ENCODE measurements at places on chromosomes 16 and 17. TPM values are rescaled to one million over a fixed set of nuclear protein-coding genes. Genes with fewer than 3 reads are reported as not detected.
A peak's percentile ranks its signal among the peaks of the same experiment; 100 is the strongest.

REXO5 gene
- 20.4 TPM for total RNA-seq

POLR3K gene
- 31.9 TPM for total RNA-seq

GRCh38 chr17:47275245-47275984, 21.8 kb downstream of the ITGB3 start:
- no peak overlapping the region for H3K4me3 ChIP-seq
- peaks cover 2% of the 10 kb centered on the region for H3K27me3 ChIP-seq
- DNase-seq: no peak
- no peak overlapping the region for H3K27ac ChIP-seq
- no peaks in the 10 kb centered on the region for H3K4me1 ChIP-seq
- no peaks in the 10 kb centered on the region for H3K36me3 ChIP-seq

OR3A3 gene
- not detected for total RNA-seq

CCL1 gene
- not detected for total RNA-seq

- H3K4me3 ChIP-seq: no peak overlapping the region
- DNase-seq: no peak
- H3K27me3 ChIP-seq: peaks cover 6% of the 10 kb centered on the region
- H3K27ac ChIP-seq: no peak overlapping the region
- no peaks in the 10 kb centered on the region for H3K4me1 ChIP-seq
Observed at GRCh38 chr17:81529437-81529803, 1.2 kb downstream of the FSCN2 start.

CNTNAP1 gene
- total RNA-seq: 1.4 TPM

DNA sequence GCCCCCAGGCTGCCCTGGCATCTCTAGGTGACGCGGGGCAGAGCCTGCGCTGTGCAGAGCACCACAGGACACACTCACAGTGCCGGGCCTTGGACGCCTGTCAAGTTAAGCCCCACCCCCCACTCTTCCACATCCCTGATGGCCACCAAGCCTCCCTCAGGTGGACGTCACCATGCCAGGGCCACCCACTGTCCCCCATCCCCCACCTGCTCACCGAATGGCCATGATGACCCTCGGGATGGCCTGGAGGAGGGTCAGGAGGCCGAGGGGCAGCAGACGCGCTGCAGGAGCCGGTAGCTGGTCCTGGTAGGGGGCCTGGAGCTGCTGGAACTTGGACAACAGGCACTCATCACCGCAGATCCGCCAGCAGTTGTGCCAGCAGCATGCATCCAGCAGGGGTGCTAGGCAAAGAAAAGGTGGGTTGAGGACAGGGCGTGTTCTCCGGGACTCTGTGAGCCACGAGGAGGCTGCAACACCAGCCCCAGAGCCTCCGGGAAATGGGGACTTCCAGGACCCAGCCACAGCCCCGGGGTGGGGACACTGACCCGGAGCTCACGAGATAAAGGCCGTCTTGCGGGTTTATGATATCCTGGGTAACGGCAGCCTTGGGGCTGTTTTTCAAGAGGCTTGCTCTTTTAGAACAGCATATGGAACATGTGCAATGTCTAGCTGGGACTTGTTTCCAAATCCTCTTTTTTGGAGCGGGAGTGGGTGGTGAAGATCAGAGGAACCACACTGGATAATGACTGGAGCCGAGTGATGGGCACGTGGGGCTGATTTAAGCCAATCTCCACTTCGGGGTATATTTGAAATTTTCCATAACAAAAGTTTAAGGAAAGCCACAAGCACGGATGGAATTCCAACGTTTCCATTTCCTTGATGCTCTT, 11.4 kb downstream of the C16orf95 start:
- H3K27me3 ChIP-seq: no peaks in the 10 kb centered on the region
- peaks cover 14% of the 10 kb centered on the region for H3K4me1 ChIP-seq
- H3K4me3 ChIP-seq: no peak overlapping the region
- H3K36me3 ChIP-seq: peaks cover 11% of the 10 kb centered on the region
- DNase-seq: no peak

TRAF4 gene
- 96.5 TPM for total RNA-seq

SLC5A11 gene
- not detected for total RNA-seq

CD300LB gene
- total RNA-seq: not detected

GRCh38 chr17:32349503-32349853, 479 bp upstream of the ZNF207 start:
- H3K4me1 ChIP-seq: peaks cover 22% of the 10 kb centered on the region
- no peaks in the 10 kb centered on the region for H3K27me3 ChIP-seq
- peaks cover 46% of the 10 kb centered on the region for H3K36me3 ChIP-seq
- H3K4me3 ChIP-seq: peak overlapping the region; percentile 99

DNA sequence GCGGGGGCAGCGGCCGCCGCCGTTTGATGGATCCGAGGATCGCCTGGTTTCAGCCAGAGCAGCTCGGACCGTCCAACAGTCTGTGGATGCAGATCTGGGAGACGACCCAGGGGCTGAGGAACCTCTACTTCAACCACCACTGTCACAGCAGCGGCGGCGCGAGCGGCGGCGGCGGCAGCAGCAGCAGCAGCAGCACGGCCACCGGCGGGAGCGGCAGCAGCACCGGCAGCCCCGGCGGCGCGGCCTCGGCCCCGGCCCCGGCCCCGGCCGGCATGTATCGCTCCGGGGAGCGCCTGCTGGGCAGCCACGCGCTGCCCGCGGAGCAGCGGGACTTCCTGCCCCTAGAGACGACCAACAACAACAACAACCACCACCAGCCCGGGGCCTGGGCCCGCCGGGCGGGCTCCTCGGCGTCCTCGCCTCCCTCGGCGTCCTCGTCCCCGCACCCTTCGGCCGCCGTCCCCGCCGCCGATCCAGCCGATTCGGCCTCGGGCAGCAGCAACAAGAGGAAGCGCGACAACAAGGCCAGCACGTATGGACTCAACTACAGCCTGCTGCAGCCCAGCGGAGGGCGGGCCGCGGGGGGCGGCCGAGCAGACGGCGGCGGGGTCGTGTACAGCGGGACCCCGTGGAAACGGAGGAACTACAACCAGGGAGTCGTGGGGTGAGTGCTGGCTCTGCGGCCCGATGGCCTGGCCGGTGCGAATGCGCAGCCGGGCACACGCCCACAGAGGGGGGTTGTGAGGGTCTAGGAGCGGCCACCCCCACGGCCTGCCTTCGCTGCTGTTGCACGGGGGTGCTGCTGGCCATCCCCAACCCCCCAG, 702 bp downstream of the TENT4B start:
- peak overlapping the region; percentile 84 for H3K27ac ChIP-seq
- peak overlapping the region; percentile 79 for H3K4me3 ChIP-seq
- H3K4me1 ChIP-seq: peaks cover 46% of the 10 kb centered on the region
- peaks cover 13% of the 10 kb centered on the region for H3K36me3 ChIP-seq

DNA sequence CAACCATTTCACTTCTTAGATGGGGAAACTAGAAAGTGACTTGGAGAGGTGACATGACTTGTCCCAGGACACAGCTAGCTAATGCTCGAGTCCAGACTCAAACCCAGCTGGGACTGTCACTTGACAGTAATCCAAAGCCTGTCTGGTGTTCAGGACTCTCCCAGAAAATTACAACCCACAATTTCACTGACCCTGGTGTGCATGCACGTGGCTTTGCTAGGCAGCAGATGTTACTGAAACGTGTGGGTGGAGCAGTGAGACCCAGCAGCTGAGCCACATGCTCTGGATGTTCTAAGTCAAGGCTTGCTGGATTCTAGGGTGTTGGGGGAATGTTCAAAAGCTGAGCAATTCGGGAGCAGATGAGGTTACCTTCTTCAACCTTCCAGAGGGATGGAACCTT, 364.6 kb downstream of the GRIN2A start:
- H3K36me3 ChIP-seq: no peaks in the 10 kb centered on the region
- H3K4me3 ChIP-seq: no peak overlapping the region
- no peaks in the 10 kb centered on the region for H3K4me1 ChIP-seq
- peaks cover 8% of the 10 kb centered on the region for H3K27me3 ChIP-seq

C17orf113 gene
- 0.32 TPM for total RNA-seq

DNA sequence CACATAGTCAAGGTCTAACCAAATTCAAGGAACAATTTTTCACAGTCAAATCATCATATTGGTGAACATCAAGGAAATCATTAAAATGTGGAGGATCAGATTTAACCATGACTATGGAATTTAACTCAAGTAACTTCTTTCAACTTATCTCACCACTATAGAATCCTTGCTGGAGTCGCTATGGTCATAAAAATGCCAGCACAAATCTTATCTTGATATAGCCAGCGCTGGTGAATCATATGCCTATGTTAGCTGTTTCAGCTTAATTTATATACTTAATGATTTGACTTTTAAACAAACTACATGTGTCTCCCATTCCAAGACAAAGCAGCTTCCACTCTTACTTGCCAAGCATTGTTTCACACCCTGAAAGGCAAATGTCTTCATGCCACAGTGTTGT, 416.4 kb downstream of the CDH11 start:
- no peaks in the 10 kb centered on the region for H3K27me3 ChIP-seq
- no peak for DNase-seq
- H3K4me3 ChIP-seq: no peak overlapping the region

ITGB4 gene
- total RNA-seq: 0.62 TPM

- no peaks in the 10 kb centered on the region for H3K27me3 ChIP-seq
- no peak for DNase-seq
- H3K36me3 ChIP-seq: peaks cover 6% of the 10 kb centered on the region
- H3K27ac ChIP-seq: no peak overlapping the region
Observed at GRCh38 chr17:18031955-18032354, 7.0 kb downstream of the ATPAF2 start.

GRCh38 chr16:14015033-14015432, 56.1 kb upstream of the MRTFB start:
- H3K4me3 ChIP-seq: no peak overlapping the region
- peaks cover 6% of the 10 kb centered on the region for H3K27me3 ChIP-seq
- no peaks in the 10 kb centered on the region for H3K4me1 ChIP-seq
